NCI-H1694 treated with DMSO at 0.1 percent for 48 hours (cell line): ENCODE measurements at places on chromosomes 16 and 17.
A peak's percentile ranks its signal among the peaks of the same experiment; 100 is the strongest.

- no peak for DNase-seq
Observed at GRCh38 chr17:50634224-50634914, at the start of gene ABCC3. Gene ABCC3 (plus strand): TSS chr17:50634881. CDS start chr17:50634937, 56 bp downstream.

- DNase-seq: peak; percentile 82
Observed at GRCh38 chr17:75827308-75828075, 16.7 kb downstream of the UNC13D start.

DNA sequence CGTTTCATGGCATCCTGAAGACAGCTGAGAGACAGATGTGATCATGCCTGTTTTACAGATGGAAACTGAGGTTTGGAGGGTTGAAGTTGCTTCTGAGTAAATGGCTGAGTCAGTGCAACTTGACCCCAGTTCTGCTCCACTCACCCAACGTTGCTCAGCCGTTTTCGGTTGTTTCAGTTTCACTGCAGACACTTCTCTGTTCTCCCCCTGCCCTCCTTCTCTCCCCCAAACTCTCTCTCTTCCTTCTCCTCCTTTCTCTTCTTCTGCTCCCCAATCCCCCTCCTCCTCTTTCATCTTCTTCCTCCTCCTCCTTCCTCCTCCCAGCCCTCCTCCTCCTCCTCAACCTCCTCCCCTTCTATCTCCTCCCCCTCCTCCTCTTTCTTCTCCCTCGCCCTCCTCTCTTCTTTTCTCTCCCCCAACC is 9.4 kb upstream of the CEP20 start:
- DNase-seq: no peak

DNA sequence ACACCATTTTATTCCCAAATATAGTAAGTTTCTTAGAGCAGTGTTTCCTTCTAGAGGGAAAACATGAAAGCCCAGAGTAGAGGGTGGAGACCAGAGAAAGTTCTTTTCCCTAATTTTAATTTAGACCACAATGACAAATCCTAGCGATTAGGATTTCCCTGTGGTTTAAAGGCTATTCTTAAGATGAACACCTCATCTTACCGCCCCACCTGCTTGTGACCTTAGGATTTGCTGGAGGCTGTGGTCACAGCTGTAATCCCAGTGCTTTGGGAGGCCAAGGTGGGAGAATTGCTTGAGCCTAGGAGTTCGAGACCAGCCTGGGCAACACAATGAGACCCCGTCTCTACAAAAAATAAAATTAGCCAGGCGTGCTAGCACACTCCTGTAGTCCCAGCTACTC is 51.1 kb downstream of the GPRC5B start:
- DNase-seq: no peak

GRCh38 chr17:7208754-7209460 is 10.7 kb downstream of the DLG4 start:
- DNase-seq: no peak

DNA sequence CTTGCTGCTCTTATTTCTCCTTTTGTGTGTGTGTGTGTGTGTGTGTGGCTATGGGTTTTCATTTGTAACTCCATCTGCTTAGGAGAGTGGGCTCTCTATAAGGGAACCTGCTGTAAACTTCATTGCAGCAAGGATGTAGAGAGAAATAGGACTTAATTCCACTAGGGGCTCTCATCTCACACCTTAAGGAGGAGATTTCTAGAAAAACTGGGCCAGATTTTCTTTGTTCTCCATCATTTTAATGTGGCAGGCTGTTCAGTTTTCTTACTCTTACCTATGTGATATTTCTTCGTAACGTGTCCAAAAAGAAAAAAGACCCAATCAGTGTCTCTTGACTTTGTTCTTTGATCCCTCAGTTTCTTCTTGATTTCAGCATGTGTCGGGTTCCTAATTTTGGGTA is 4.5 kb upstream of the CASC3 start:
- no peak for DNase-seq
